ENCODE measurements at places on chromosomes 4 and X.

DNA sequence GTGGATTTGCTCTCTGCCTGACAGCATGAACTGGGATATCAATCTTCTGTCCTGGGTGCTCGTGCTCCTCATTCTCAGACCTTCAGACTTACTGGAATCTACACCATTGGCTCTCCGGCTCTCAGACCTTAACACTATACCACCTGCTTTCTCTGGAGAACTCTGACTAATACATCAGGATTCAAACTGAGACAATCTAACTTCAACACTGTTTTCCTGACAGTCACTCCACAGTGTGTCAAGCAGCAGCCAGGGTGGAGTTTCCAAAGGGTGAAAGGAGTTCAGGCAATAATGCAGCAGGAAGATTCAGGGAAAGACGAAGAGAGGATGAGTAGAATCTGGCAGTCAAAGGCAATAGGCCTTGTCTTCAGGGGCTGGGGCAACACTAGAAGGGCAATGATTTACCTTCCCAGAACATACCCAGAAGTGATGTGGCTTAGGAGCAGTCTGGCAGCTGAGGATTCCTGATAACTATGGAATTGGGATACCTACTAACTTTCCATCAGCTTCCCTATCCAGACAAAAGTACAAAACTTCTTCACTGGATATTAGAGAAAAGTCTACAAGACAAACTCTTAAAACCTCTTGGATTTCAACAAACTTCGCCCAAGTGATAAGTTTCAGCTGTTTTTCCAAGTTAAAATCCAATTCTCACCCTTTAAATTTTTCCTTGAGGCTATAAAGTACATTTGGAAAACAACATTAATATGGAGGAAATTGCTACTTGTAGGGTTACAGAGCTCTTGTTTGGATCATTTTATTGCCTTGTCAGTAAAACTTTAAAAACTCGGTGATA is 58.4 kb upstream of the SLIT2 start:
- DNase-seq = no peak

- DNase-seq = peak; percentile 6
These were observed 196.2 kb downstream of the SNCA start for GRCh38 chr4:89640620-89641366.

GRCh38 chr4:118587116-118587831 is 97.9 kb upstream of the METTL14 start:
- no peak for DNase-seq

DNA sequence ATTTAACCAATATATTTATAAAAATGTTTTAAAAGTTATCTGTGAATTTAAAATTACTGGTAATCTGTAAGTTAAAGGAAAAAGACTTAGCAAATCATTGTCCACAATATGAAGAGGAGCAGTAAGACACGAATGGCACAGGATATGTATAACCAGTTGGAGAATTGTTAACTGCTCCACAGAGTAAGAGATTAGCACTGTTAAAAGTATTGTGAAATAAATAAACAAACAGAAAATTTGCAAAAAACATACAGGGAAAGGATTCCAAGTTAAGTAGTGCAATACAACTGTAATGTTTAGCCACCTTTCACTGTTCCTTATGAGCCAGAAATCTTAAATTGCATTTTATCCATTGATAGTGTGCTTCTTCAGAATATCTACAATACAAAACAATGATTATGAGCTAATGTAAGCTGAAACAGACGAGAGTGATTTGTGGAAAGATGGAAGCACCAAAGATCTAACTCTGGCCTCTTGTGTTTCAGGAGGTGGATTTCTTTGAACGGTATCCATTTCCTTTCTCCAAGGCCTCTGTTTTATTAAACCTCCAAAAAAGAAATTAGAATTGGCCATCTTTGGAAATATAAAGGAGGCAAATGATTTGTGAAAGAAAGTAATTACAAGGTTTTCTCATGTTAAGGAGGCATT is 188.4 kb downstream of the UNC5C start:
- no peak for DNase-seq

DNA sequence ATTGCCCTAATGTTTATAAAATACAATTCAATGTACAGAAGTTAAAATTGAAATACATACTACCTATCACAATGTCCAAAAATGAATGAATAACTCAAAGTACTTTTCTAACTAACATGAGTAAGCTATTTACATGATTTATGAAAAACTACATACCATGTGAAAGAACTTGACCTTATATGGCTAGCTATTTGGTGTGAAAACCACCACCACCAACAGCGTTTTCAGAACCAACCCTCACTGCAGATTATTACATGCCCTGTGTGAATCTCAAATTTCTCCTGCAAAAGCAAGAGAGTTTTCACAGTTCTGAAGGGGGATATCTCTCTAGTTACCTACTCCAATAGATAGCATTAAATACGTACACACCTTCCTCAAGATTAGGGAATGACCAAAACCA is 198.5 kb downstream of the SPATA18 start:
- DNase-seq = no peak

DNA sequence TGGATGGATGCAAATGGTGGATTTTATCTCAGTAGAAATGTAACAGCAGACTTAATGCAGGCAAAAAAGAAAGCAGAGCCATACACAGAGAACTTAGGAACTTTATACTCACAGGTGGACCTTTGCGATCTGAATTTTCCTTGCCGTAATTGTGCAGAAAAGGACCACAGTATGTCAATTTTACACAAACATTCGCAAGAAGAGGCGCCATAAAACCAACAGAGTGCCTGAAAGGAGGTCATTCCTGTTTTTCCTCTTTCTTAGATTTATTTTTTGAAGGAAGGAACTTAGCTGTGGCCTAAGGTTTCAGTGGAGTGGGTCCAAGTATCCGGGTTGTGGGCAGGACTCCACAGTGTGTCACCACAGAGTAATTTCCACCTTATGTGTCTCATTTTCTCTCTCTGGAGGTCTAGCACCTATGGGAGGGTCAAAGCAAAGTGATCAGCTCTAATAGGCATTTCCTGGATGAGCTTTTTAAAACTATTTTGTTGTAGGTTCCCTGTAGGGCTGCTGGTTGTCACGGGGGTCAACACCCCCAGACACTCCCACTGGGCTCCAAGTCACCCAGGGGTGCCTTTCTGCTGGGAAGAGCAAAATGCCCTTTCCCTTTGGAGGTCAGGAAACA is 24.7 kb upstream of the PBDC1 start:
- no peak for DNase-seq

DNA sequence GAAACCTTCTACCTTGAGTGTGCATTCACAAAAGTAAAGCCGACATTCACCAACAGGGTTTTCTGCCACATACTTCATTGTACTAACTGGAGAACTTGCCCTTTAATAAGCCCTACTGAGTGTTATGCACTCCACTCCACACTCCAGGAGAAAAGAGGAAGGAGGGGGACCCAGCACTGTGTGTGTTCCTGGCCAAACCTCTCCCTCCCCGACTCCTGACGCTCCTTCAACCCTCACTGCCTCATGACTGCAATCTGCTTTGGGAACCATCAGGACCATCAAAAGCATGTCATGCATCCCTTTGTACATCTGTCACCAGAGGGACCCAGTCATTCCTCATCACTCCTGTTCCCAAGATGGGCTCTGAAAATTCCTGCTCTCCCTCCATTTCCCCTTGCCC is 143.7 kb downstream of the RASL11B start:
- no peak for DNase-seq

DNA sequence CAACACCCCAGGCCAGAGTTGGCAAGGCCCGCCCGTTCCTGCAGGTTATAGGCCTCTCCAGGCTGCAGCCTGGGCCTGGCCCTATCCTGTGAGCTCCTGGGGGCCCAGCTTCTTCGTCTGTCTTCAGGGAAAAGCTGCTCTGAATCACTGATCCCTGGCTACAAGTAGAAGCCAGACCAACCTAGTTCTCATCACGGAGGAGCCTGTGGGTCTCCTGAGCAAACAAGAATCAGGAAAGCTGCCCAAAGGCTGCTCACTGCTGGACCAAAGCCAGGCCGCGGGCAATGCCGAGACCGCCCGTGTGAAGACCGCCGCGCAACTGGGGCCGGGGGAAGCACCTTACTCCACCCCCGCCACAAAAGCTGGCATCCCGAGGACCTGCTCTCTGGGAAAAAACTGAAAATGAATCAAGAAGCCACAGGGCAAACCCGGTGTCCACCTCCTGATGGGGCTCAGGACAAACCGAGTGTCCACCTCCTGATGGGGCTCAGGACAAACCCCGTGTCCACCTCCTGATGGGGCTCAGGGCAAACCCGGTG is 12.8 kb downstream of the CTBP1 start:
- DNase-seq = no peak

- DNase-seq = no peak
These were observed 33.0 kb downstream of the WWC2 start for GRCh38 chr4:183132081-183132480.

- DNase-seq = no peak
These were observed 35.8 kb downstream of the NAP1L3 start for GRCh38 chrX:93637591-93637990.

- DNase-seq = no peak
These were observed 53.0 kb downstream of the COQ2 start for GRCh38 chr4:83231620-83232076.

DNA sequence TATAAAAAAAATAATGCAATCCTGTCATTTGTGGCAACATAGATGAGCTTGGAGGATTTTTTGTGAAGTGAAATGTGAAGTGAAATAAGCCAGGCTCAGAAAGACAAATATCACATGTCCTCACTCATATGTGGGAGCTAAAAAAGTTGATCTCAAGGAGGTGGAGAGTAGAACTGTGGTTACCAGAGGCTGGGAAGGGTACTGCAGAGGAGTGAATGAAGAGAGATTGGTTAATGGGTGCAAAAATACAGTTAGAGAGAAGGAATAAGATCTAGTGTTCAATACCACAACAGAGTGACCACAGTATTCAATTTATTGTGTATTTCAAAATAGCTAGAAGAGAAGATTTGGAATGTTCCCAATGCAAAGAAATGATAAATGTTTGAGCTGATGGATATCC is 13.4 kb upstream of the ZCCHC18 start:
- DNase-seq = no peak

GRCh38 chr4:173318648-173319211 is 15.4 kb downstream of the HMGB2 start:
- peak; percentile 56 for DNase-seq

DNA sequence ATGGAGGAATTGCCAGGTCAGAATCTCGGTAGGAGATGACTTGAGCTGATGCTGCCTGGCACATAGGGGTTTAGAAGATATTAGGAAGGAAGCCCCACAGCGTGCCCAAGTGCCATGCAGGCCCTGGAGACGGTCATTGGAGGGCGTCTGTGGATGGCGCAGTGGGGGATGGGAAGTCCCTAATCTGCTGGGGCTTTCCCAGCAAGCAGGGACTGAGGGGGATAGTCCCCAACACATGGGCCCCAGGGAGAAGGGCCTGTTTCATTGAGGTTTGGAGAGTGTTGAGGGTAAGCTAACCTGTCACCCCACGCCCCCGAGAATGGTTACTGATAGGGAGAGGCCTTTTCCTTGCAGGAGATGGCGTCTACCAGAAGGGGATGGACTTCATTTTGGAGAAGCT is 7.8 kb downstream of the TAFAZZIN start:
- DNase-seq = no peak

- no peak for DNase-seq
These were observed 142.5 kb upstream of the SMAD1 start for GRCh38 chr4:145339075-145339725.

DNA sequence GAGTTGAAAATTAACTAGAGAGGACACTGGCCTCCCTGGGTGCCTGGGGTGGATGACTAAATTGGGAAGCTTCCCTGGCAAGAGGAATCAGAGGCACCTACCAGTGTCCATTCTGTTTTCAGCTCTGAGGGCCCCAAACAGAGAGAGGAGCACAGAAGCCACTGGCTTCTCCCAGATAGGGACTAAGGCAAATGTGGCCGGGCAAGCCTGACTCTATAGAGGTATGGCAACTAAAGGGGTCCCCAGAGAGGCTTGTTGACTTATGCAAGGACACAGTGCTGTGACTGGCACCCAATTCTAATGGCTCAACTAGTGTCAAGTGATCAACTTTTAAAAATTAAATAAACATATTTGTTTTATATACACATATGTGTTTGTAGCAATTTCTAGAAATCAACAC is 17.2 kb downstream of the TRPC3 start:
- DNase-seq = no peak

- peak; percentile 3 for DNase-seq
These were observed 14.8 kb upstream of the SPARCL1 start for GRCh38 chr4:87543835-87544461.

Measured in amniotic stem cell (primary cell).